Renal pelvis (tissue), 12 donors: ENCODE measurements at places on chromosomes 2 and 18.

- DNase-seq = no peak
These were observed 35.7 kb upstream of the GPR155 start for GRCh38 chr2:174522553-174522952.

DNA sequence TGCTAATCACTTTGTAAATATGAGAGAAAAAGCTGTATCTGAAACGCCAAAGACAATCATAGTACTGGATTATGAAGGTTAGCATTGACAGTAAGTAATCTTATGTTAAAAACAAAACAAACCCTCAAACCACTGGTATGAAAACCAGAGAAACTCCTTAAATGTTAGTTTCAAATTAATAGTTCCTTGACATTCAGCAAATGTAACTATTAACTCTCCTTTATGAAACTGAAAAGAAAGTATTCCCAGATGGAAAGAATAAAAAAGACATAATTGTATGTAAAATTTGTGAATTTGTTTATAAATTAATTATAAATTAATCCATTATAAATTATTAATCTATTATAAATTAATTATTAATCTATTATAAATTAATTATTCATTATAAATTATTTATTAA is 12.3 kb downstream of the FASTKD1 start:
- DNase-seq = no peak

- peak; percentile 37 for DNase-seq
These were observed 713.4 kb downstream of the LRRTM4 start for GRCh38 chr2:76808732-76809131.

- no peak for DNase-seq
These were observed 36.4 kb downstream of the TSHZ1 start for GRCh38 chr18:75246721-75247610.

GRCh38 chr2:40220177-40220925 is 231.5 kb downstream of the SLC8A1 start:
- no peak for DNase-seq

- no peak for DNase-seq
These were observed 50.1 kb downstream of the CIB4 start for GRCh38 chr2:26590980-26591618.

DNA sequence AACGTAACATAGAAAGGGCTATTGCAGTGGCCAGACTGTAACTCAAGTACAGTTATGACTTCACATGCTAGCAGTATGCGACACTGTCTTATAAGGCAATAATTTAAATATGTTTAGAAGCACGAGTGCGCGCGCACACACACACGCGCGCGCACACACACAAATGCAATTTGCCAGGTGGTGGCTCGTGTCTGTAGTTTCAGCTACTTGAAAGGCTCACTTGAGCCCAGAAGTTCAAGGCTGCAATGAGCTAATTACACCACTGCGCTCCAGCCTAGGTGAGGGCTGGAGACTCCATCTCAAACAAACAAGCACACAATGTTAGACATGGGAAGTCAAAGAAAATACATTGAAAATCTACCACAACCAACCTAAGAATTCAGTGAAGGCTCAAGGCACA is 103.7 kb downstream of the USP34 start:
- DNase-seq = no peak

DNA sequence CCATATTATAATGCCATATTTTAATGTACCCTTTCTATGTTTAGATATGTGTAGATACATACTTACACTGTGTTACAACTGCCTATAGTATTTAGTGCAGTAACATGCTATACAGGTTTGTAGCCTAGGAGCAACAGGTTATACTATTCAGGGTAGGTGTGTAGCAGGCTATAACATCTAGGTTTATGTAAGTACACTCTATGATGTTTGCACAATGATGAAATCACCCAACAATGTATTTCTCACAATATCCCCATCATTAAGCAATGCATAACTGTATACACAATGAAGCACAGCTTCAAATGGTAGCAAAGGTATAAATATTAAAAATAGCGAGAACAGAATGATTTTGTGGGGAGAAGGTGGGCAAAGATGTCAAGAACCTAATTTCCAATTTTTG is 117.8 kb downstream of the DYM start:
- no peak for DNase-seq

DNA sequence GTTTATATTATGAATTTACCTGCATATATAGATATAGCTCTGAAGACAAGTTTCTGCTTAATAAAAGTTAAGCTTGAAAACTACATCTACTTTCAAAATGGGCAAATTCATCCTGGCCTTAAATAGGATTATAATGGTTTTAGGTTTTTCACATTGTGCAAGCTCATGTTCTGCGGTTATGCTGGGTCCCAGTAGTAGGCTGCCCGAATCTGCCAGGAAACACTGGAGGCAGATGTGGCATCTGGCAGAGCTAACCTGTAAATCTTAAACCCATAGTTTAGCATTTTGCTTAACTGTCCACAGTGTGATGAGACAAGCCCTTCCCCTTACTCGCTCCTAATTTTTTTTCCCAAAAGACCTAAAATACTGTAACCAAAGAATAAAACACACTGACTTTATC is 234.2 kb downstream of the TCF4 start:
- DNase-seq = no peak

GRCh38 chr2:138622613-138623012 is 121.0 kb downstream of the SPOPL start:
- DNase-seq = no peak

- DNase-seq = no peak
These were observed 573.9 kb upstream of the SALL3 start for GRCh38 chr18:78405763-78406162.

DNA sequence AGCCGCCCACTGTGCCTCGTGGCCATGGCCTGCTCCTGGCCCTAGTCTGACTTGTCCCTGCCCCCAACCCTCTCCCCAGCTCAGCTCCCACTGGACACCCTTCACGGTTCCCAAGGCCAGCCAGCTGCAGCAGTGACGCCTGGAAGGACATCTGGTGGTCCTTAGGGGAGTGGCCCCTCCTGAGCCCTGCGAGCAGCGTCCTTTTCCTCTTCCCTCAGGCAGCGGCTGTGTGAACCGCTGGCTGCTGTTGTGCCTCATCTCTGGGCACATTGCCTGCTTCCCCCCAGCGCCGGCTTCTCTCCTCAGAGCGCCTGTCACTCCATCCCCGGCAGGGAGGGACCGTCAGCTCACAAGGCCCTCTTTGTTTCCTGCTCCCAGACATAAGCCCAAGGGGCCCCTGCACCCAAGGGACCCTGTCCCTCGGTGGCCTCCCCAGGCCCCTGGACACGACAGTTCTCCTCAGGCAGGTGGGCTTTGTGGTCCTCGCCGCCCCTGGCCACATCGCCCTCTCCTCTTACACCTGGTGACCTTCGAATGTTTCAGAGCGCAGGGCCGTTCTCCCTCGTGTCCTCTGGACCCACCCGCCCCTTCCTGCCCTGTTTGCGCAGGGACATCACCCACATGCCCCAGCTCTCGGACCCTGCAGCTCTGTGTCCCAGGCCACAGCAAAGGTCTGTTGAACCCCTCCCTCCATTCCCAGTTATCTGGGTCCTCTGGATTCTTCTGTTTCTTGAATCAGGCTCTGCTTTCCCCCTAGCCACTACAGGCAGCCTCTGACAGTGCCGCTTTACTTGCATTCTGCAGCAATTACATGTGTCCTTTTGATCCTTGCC is 35.8 kb downstream of the ANO7 start:
- DNase-seq = peak; percentile 28

DNA sequence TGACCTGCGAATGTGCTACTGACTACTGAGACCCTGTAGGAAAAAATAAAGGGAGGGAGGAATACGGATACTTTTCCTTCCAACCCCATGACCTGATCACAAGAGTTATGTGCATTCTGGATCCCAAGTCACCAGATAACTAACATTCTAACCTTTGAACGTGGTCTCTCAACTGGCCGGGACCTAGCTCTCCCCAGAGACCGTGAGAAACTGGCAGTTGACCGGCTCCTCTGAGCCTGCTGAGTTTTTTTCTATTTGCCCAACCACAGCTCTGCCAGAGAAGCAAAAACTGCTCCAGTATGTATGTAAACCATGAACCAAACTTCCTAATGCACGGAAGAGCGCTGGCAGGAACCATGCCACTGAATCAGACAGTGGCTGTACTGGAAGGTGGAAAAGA is 47.5 kb upstream of the PTMA start:
- no peak for DNase-seq

GRCh38 chr18:78158943-78159342 is 820.7 kb upstream of the SALL3 start:
- DNase-seq = no peak

DNA sequence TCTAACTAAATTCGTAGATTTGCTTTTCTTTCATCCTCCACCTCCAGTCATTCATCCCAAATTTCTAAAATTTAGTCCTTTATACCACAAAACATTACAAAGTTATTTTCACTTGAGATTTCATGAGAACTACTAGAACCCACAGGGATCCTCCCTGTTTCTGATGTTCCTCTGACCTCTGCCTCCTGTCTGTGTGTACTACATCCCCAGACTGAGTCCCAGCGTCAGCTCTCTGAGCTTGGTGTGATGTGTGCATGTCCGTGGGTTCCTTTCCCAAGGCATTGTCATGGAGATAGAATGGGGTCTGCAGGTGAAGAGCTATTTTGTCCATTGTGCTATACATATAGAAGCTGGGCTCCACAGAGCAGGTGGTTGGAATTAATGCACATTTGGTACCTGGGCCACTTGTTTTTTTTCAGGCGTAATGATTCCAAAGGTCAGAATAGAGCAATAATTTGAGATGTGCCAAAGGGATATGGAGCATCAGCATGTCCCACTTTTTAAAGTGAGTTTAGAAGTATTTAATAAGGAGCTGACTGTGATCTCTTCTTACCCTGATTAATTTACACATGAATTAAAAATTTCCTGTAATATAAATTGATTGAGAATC is 151.2 kb upstream of the BOD1L2 start:
- no peak for DNase-seq

DNA sequence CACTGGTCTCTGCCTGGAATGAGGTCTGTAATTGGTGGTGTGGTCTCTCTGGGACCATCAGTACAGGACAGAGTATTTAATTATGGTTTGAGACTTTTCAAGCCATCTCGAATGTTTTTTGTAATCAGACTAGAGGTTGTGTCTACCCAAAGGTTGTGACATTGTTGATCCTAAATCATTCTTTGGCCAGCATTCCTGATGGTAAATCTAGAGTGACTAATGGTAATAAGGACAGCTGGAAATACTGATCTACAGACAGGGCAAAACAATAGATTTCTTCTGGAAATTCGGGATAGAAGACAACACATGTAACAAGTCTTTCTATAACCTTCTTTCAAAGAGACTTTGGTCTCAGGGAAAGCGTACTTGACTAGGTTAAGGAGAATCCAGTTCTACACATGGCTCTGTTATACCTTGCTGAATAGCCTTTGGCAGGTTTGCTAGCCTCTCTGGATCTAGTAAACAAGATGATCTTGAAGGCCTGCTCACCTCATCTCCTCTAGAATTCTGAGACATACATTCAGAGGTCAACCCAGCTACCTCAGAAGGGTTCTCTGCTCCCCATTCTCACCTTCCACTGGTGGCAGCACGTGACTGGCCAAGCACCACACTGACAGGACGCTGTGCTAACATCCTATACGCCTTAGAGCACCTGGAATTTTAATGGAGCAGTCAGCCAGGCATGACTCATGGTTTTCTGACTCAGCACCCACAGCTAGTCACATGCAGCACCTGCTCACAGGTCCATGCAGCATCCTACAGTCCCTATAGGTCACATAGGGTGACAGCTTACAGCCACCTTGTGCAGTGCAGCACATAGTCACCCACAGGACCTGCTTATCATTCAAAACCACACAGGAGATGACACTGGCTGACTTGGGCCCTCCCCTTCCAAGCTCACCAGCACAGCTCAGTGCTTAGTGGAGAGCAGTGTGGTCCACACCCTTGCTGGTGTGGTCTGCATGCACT is 12.2 kb downstream of the PLB1 start:
- peak; percentile 48 for DNase-seq

GRCh38 chr2:168459256-168459655 is 3.2 kb downstream of the CERS6 start:
- no peak for DNase-seq

DNA sequence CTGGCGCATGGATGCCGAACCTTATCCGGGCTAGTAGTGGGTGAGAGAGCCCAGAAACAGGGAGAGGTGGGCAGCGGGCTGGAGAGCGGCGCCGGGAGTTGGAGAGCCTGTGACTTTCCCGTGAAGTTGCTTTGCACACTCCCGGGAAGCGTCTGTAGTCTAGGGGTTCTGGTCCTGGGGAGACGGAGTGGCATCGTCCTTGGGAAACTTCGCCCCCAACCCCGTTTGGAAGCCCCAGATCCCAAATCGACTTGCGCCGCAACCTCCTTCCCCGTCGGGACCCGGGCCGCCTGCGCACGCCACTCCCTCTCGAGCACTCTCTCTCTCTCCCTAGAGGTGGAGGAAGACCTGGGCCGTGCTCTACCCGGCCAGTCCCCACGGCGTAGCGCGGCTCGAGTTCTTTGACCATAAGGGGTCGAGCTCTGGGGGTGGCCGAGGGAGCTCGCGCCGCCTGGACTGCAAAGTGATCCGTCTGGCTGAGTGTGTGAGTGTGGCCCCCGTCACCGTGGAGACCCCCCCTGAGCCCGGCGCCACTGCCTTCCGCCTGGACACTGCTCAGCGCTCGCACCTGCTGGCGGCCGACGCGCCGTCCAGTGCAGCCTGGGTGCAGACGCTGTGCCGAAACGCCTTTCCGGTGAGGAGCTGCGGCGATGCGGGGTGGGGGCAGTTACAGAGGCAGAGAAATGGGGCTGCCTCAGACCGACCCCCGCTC is 456 bp downstream of the DOK1 start:
- DNase-seq = no peak

- DNase-seq = no peak
These were observed 23.5 kb upstream of the C1GALT1C1L start for GRCh38 chr2:43699761-43700160.

- no peak for DNase-seq
These were observed 58.8 kb upstream of the HPCAL1 start for GRCh38 chr2:10243926-10244270.

DNA sequence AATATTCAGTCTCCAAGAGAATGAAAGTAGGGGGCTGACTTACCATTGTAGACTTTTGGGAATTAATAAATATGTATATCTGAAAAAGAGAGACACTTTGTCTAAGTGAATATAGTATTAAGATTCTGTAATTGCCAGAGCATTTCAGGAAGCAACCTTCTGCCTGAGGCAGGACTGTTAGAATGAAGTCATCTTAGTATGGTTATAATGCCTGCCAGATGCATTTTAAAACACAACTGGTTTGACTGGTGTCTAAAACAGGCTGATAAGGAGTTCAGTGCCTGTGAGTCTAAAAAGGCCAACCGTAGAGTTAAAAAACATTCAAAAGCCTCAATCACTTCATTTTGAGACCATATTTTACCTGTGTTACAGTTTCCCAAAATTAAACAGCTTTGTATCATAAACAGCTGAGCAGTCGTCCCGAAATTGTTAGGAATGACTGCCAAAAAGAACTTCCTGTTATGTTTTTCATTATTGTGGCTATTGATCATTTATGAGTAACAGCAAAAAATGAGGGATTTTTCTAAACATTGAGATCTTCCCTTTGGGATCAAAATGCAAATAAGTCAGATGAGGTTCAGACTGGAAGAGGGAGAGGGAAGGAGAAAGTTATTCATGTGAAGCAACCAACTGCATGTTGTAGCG is 443.9 kb downstream of the PID1 start:
- DNase-seq = no peak

- DNase-seq = peak; percentile 65
These were observed 43.6 kb upstream of the MAP2 start for GRCh38 chr2:209380293-209380692.

GRCh38 chr2:144518748-144519596 is 947 bp downstream of the ZEB2 start:
- no peak for DNase-seq
